ENCODE measurements at places on chromosomes 7 and 10.
A peak's percentile ranks its signal among the peaks of the same experiment; 100 is the strongest.

- no peak for DNase-seq
These were observed 148.4 kb upstream of the PLPP4 start for GRCh38 chr10:120308589-120308988.

- peak; percentile 68 for DNase-seq
These were observed 91.6 kb downstream of the CXCL12 start for GRCh38 chr10:44293306-44293778.

DNA sequence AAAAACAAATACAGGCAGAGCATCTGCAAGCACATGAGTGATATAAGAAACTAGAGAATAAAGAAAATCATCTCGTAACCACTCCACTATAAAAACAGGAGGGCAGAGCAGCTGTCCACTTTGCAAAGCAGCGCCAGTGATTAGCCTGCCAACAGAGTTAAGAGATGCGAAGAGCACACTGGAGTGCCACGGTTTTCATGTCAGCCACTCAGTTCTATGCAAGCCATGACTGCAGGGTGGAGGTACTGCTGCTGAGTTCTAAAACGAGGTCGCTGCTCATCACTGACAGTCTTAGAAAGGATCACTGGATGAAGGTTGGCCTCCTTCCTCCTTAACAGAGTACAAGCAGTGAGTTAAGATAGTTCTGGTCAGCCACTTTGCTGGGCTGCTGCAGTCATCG is 58.5 kb downstream of the FGFR2 start:
- DNase-seq, result no peak

DNA sequence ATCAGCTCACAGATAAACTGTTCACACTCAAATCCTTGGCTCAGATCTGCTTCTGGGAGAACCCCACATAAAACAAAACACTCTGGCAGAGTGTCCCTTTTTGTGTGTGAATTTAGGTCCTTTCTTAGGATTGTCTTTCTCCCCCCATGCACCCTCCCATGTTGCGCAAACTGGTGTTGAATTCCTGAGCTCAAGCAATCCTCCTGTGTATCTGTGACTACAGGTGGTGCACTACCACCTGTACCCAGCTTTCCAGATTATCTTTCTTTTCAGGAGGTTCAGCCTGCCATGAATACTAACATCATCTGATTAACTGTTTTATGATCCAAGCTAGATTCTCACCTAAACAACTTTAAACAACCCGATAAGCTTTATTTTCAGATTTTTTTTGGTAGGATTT is 177.6 kb upstream of the CSTF2T start:
- DNase-seq, result no peak

DNA sequence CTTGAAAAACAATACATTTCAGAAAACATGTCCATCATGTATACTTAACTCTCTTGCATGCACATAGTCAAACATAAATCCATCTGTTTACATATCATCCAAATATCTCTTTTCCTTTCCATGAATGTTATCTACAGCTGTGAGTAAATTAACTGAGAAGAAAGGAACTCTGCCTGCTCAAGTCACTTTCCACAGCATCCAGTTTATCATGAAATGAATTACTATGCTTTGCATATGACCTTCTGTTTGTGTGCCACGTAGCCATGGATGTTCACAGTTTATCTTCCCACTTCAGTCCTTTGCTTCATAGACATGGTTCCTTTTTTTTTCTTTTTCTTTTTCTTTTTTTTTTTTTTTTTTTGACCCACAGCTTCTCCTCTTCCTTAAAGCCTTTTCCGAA is 39.6 kb downstream of the BZW2 start:
- no peak for DNase-seq

DNA sequence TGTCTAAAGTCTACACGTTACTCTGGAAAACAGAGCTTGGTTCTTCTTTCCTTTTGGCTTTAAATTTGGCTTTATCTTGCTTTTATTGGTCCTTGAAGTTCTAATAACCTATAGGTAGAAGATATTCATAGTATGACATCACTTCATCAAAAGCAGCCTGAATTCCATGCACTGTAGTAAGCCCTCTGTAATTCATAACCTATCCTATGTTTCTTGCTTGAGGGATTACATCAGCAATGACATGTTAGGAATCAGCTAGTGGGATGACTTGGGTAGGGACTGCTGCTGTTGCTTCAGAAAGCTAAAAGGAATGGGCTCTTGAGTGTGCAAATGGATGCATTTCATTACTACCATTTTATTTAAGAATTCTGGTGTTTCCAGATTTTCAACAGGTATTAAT is 184.9 kb downstream of the PTEN start:
- DNase-seq, result no peak

DNA sequence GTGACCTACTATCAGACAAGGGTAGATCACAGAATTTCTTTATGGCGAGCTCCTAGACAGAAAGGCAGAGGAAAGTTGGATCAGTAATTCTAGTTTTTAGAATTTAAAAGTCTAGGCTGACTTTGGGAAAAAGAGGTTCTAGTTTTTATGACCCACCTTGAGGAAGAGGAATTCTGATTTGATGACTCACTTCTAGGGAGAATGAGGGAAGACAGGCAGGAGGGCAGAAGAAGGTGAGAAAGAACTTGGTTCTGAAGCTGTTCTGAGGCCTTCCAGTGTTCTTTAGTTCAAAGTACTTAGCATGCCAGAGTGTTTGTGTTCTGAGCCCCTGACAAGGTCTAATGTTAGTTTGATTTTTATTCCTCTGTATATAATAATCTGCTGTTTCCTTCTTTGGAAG is 97.2 kb downstream of the PODXL start:
- DNase-seq, result no peak

DNA sequence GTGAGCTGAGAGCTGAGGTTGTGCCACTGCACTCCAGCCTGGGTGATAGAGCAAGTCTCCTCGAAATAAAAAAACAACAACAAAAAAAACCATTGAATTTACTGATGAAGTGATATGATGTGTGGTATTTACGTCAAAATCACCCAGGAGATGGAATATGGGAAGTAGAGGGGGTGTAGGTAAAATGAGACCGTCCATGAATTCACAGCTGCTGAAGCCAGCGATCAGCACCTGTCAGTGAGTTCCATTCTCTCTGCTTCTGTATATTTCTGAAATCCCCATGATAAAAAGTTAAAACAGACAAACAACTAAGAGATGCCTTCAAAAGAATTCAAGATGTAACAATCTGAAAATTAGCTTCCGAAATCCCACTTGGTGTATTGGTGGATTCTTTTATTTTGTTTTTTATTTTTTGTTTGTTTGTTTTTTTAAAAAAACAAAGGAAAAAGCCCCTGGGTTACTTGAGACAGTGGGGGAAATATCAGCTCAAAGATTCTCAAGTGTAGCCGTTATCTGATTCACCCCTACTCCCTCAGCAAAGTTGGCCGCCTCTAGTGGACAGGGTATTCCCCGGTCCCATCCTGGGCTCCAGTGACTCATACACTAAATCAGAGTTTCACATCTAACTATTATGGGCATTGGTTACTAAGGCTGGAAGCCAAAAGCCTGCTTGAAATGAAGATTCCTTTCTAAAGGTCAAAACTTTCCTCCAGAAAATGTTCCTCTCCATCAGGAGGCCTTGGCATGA is 76.4 kb downstream of the MAP3K8 start:
- no peak for DNase-seq

DNA sequence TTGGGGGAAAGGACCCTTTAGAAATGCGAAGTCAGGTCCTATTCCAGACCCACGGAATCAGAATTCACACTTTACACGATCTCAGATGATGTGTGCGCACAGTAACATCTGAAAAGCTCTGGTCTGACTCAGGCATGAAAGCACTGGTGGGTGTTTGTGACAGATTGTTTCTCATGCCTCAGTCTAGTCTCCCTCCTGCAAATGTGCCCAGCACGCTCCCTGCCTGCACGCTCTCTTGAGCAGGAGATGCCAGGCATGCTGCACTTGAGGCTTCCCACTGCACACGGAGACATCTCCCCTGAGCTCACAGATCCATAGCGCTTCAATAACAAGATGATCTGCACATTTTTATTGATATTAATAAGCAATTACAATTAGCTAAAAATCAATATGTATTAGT is 23.6 kb upstream of the ZNF37A start:
- DNase-seq, result no peak

- DNase-seq, result no peak
These were observed 7.4 kb downstream of the CPSF4 start for GRCh38 chr7:99446096-99446495.

DNA sequence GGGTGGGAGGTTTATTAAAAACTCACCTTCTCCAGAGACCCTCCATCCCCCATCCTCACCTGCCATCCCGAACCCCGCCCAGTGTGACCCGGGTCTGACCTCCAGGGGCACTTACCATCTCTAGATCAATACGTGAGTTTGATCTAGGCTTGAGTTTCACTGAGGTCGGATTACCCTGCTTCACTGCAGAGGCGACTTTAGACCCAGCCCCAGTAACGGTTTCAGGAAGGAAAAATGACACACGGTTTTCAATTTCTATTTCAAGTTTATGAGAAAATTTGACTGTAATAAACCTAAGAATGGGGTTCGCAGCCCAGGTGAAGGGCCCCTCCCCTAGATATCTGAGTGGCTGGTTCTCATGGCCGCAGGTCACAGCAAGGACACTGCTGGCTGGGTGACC is 33.1 kb downstream of the RCC1L start:
- no peak for DNase-seq

GRCh38 chr7:124459101-124460055 is 306.2 kb downstream of the GPR37 start:
- no peak for DNase-seq

DNA sequence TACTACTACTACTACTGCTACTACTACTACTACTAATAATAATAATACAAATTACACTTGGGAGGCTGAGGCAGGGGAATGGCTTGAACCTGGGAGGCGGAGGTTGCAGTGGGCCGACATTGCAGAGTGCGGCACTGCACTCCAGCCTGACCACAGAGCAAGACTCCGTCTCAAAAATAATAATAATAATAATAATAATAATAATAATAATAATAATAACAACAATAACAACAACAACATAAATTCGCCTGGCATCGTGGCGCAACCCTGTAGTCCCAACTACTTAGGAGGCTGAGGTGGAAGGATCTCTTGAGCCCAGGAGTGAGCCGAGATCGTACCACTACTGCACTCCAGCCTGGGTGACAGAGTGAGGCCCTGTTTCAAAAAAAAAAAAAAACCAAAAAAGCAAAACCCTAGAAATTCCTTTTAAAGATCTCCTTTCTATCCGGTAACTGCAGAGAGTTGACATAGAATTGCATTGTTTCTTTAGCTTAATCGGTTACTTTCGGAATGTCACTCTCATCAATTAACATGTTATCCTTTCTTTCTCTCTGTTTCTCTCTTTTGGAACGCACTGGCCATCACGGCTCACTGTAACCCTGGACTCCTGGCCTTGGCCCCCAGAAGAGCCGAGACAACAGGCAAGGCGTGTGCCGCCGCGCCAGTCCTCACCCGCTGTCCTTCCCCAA is 972 bp downstream of the PHYH start:
- no peak for DNase-seq

- DNase-seq, result no peak
These were observed 27.4 kb downstream of the STAM start for GRCh38 chr10:17671307-17671706.

- no peak for DNase-seq
These were observed 10.8 kb upstream of the BLOC1S2 start for GRCh38 chr10:100297242-100297641.

- no peak for DNase-seq
These were observed 28.1 kb upstream of the DNMBP start for GRCh38 chr10:100037758-100038315.

DNA sequence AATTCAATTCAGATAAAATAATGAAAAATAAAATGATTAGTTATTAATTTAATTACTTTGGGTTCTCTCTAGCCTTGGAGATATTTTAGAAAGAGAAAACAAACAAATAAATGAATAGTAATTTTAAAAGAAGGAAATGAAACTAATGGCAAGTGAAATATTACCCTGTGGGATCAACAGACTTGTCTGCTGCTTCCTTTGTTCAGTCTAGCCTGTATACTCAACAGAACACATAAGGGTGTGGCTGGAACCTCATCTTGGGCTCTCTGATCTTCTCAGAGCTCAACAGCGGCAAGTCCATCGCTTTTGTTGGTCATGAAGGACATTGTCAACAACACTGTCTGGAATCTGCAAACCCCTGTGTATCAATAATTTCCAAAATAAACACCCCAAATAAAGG is 904.9 kb downstream of the IPMK start:
- DNase-seq, result no peak

DNA sequence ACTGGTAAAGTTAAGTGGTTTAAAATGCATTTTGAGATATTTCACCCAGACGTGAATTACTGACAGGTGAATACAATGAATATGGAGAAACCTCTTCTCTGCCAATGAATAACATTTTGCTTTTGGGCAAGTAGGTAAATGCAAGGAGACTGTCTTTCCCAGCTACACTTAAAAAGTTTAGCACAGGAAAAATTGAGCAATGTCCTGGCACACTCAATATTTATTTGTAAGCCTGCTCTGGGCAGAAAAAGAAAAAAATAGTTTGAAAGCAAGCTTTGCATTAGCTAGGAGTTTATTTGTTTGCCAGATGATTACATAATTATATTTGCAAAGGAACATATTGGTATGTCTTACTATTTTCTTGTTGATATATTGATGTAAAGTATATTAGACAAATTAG is 624.2 kb downstream of the ACTR3B start:
- no peak for DNase-seq

DNA sequence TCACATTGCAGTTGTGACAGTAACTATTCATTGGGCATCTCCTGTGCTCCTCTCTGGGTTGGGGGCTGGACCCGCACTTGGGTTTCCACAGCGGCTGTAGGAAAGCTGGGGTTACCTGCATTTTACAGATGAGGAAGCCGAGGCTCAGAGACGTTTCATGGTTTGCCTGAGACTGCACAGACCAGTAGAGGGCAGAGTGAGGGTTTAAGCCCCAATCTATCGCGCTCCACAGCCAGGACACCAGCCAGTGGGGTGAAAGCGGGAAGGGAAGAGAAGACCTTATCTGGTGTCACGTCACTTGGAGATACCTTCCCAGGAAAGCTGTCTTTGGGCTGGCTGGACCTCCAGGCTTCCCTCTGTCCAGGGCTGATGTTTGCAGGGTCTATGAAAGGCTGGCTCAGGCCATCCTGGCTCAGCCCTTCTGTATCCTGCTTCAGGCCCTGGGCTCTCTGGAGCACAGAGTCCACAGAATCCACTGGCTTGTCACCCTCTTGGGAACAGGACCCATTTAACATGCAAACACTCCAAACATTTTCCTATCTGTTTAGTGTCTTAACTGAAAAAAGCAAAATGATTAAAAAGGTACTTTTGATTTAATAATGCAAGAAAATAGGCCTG is 167.7 kb downstream of the EMX2 start:
- no peak for DNase-seq

- no peak for DNase-seq
These were observed 514.8 kb downstream of the DNAJB6 start for GRCh38 chr7:157851501-157852067.

GRCh38 chr7:12590559-12590958 is 20.0 kb downstream of the SCIN start:
- no peak for DNase-seq
